Naive B cell (primary cell): ENCODE measurements at places on chromosomes 11 and 22. TPM values are rescaled to one million over a fixed set of nuclear protein-coding genes. Genes with fewer than 3 reads are reported as not detected.

DNA sequence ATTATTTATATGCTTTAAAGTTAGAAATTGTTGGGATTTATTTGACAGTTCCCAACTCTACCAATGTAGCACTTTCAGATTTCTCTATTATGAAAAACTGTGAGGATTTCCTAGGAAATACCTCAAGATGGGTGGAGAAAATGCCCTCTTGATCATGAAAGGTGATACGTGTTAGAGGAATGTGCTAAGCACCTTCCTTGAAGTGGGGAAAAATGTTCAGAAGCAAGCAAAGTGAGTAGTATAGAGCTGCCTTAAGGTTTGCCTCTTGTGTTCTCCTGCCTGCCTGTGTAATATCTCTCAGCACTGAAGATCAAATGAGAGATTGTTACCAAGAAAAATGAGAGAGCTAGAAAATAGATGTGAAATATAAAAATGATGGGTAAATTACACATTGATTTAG lies 58.2 kb downstream of the YAP1 start:
- H3K4me1 ChIP-seq, result no peaks in the 10 kb centered on the region
- no peak overlapping the region for H3K4me3 ChIP-seq
- peaks cover 32% of the 10 kb centered on the region for H3K27me3 ChIP-seq
- no peak overlapping the region for H3K27ac ChIP-seq
- DNase-seq, result no peak

DNA sequence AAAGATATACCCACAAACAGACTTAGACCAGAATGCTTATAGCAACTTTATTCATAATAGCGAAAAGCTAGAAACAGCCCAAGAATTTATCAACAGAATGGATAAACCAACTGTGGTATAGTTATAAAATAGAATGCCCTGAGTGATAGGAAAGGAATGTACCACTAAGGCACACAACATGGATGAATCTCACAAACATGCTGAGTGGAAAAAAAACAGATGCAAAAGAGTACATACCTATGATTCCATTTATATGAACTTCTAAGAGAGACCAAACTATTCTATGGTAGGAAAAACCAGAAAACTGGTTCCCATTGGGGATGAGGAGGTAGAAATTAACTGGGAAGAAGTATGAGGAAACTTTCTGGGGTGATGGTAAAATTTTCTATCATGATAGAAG lies 40.4 kb upstream of the GRIK4 start:
- H3K4me3 ChIP-seq, result no peak overlapping the region
- H3K36me3 ChIP-seq, result peaks cover 28% of the 10 kb centered on the region
- H3K27ac ChIP-seq, result no peak overlapping the region

- H3K27me3 ChIP-seq, result no peaks in the 10 kb centered on the region
- H3K4me3 ChIP-seq, result no peak overlapping the region
- H3K4me1 ChIP-seq, result no peaks in the 10 kb centered on the region
Measured at GRCh38 chr11:6968816-6969215, 42.6 kb downstream of the ZNF215 start.

- no peak overlapping the region for H3K27ac ChIP-seq
- no peak for DNase-seq
- no peak overlapping the region for H3K4me3 ChIP-seq
- peaks cover 13% of the 10 kb centered on the region for H3K36me3 ChIP-seq
- no peaks in the 10 kb centered on the region for H3K4me1 ChIP-seq
- no peaks in the 10 kb centered on the region for H3K27me3 ChIP-seq
Measured at GRCh38 chr22:23289130-23289503, 108.8 kb downstream of the BCR start.

DNA sequence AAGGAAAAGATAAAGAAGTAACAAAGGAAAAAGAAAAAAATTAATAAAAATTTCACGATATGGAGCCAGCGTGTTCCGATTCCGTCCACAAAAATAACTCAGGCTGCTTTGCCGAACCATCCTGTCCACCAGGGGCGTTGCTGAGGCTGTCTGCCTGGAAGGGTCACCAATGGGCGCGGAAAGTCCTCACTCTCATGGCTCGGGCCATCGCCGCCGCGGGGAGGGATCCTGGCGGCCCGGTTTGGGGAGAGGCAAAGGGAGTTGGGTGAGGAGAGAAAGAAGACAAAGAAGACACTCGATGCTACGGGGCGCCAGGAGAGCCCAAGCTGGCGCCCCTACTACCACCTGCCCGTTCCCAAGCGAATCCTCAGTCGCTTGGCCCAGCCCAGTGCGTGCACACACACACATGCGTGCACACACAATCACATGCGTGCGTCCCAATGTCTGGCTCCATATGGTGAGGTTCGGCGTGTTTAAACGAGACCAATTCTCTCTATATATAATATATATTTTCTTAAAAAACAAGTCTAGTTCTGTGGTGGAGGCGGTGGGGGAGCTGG lies 5.6 kb upstream of the PYGM start:
- H3K36me3 ChIP-seq, result peaks cover 16% of the 10 kb centered on the region

Gene MMP12
- polyA plus RNA-seq, result not detected

DNA sequence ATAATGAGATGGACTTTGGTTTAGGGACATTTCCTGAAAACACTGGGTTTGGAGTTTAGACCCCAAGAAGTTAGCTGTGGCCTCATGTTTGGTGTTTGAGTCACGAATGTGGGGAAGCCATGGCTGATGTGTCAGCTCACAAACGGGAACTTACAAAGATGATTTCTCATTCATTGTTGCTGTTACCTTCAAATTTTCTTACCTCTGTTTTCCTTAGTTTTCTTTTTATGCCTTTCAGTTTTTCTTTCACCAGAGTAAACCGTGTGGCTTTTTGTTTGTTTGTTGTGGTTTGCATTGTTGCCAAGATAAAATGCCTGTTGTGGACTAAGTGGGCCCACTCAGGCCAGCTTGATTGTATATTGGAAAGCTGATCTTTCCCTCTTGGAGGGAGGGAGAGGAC lies 89.1 kb downstream of the SWAP70 start:
- peaks cover 18% of the 10 kb centered on the region for H3K36me3 ChIP-seq
- no peak for DNase-seq
- no peak overlapping the region for H3K4me3 ChIP-seq
- peak overlapping the region; percentile 97 for H3K27ac ChIP-seq
- H3K4me1 ChIP-seq, result peaks cover 71% of the 10 kb centered on the region
- H3K27me3 ChIP-seq, result no peaks in the 10 kb centered on the region

DNA sequence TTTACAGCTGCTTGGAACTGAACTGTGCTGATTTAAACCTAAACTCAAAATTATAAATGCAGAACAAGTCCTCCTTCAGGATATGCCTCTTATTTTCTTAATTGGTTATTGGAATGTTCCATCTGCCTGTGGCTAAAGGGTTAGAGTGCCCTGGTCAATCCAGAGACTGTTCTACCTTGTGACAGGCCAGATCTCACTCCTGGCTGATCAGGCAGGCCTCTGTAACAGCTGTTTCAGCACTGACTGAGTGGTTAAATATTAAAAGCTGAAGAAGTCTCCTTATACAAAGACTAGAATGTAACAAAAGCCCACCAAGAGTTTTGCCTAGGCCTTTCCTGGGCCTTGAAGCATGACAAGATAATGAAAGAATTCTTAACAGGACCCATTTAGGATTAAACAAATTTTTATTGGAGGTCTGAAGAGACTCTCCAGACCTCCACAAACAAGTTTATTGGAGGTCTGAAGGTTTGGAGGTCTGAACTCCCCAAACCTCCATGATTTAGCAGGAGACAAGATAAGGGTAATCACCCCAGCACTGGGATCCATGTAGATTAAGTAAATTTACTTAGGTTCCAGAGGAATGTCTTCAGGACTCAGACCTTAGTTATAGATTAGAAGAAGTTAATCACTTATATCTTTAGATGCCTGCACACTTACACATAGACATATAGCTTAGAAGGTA lies 35.8 kb downstream of the TMPRSS5 start:
- no peak overlapping the region for H3K4me3 ChIP-seq
- H3K27me3 ChIP-seq, result peaks cover 3% of the 10 kb centered on the region
- H3K27ac ChIP-seq, result no peak overlapping the region

Gene SMCO4
- polyA plus RNA-seq, result 63.3 TPM

DNA sequence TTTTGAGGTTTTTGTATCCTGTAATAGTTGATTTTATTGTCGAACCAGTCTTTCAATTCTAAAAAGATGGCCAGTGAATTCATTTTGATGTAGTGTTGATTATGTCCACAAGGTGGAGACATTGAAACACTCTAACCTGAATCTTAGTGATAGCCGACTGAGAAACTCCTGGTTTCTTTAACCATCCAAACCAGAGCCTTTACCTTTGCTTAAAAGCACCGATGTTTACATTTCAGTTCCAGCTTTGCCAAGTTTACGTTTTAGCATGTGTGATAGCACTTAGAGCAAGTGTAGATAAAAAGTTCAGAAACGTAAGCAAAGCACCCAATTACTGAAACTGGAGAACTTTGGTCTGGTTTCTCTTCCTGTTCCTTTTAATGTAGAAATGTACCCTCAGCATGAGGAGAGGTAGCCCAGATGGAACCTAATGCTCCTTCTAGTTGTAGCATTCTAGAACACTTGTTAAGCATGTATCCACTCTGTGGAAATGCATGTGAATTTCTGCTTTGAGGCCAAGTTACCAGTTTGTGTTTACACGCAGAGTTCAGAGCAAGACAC lies 208.6 kb downstream of the DBX1 start:
- no peak overlapping the region for H3K27ac ChIP-seq
- peaks cover 6% of the 10 kb centered on the region for H3K4me1 ChIP-seq
- H3K27me3 ChIP-seq, result peaks cover 22% of the 10 kb centered on the region
- H3K4me3 ChIP-seq, result peak overlapping the region; percentile 69
- peak; percentile 33 for DNase-seq
- H3K36me3 ChIP-seq, result no peaks in the 10 kb centered on the region

Gene BRSK2
- polyA plus RNA-seq, result not detected

Gene TPCN2
- polyA plus RNA-seq, result 12.5 TPM

GRCh38 chr22:25382762-25383161 lies 163.3 kb downstream of the CRYBB2 start:
- no peak overlapping the region for H3K27ac ChIP-seq
- DNase-seq, result no peak
- H3K36me3 ChIP-seq, result peaks cover 11% of the 10 kb centered on the region
- no peaks in the 10 kb centered on the region for H3K27me3 ChIP-seq
- H3K4me1 ChIP-seq, result peaks cover 34% of the 10 kb centered on the region

Gene TCN2
- polyA plus RNA-seq, result 0.80 TPM

Gene BIK
- polyA plus RNA-seq, result 0.86 TPM

GRCh38 chr22:47065756-47066615 lies 303.5 kb downstream of the TBC1D22A start:
- no peak overlapping the region for H3K4me3 ChIP-seq
- H3K4me1 ChIP-seq, result peaks cover 6% of the 10 kb centered on the region
- no peak for DNase-seq
- H3K27me3 ChIP-seq, result no peaks in the 10 kb centered on the region

DNA sequence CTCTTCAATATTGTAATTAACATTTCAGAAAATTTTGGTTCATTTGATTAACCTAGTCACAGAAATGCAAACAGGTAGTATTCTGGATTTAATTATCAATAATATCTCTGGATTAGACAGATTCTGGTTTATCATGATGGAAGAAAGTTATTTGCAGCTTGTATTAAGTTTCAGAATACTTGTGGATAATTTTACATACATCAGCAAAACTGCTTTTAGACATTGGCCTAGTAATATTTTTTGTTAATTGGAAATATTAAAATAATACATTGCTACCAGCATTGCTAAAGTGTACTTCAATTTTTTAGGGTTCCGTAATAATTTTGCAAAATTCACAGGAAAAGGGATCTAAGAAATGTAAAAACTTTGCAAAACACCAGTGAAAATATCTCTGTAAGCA lies 3.8 kb upstream of the OR5D14 start:
- H3K27ac ChIP-seq, result no peak overlapping the region
- H3K4me1 ChIP-seq, result no peaks in the 10 kb centered on the region
- H3K27me3 ChIP-seq, result no peaks in the 10 kb centered on the region
- no peaks in the 10 kb centered on the region for H3K36me3 ChIP-seq
- DNase-seq, result no peak

DNA sequence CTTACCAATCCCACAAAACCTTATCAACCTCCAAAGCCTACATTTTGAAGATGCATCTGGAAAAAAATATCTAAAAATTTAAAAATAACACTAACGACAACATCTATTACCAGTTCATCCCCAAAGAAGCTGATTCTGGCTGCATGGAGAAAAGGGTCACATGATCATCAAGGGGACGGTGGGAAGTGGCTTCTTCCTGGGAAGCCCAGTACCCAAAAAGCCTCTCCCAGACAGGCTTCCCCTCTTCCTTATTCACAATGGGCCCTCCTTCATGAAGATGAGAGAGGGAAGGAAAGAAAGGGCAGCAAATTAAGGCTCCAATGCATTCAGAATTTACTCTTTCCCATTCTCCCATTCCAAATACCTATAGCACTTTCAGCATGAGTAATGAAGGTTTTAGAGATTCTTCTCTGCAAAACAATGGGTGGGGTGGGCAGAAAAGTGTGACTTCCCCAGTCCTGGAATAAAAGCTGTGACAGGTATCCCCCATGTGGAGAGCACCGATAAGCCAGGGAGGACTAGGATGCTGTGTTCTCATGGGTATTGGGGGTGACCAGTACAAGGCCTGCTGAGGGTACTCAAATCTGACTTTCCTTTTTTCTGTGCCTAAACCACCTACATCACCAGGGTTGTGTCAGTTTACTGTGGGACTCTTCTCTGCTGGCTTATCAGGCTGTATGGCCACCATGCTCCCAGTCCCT lies 88.2 kb downstream of the SIK3 start:
- H3K36me3 ChIP-seq, result no peaks in the 10 kb centered on the region
- H3K4me1 ChIP-seq, result peaks cover 25% of the 10 kb centered on the region
- H3K4me3 ChIP-seq, result peak overlapping the region; percentile 54
- DNase-seq, result no peak
- H3K27me3 ChIP-seq, result no peaks in the 10 kb centered on the region
- H3K27ac ChIP-seq, result peak overlapping the region; percentile 39

Gene MYOD1
- polyA plus RNA-seq, result not detected

Gene GAS2
- polyA plus RNA-seq, result 3.5 TPM
